ENCODE measurements at places on chromosomes 11 and 22.

DNA sequence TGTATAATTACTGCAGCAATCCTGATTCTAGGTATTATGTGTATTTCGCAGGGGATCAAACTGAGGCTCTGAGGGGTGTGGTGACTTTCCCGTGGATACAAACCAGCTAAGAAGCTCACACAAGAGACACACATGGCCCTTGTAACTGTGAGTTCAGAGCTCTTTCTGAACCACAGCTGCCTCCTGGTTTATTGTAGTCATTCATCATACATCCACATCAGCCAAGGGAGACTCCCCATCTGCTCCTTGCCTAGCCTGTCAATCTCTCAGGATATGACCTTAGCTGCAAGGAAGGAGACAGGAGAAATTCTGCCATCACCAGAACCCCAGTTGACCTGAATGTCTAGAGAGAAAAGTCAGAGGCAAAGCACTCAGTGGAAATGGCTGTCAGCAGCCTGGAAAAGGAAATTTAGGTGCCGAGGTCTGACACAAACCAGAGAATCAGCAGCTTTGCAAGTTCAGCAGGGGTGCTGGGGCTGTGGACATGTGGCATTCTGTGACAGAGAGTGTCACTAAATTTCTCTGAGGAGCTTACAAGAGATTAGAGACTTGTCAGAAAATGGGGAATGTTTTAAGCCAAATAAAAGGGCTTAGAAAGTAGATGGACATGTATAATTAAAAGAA lies 209.5 kb downstream of the AASDHPPT start:
- no peak for DNase-seq

GRCh38 chr22:45877036-45877380 lies 100.0 kb downstream of the WNT7B start:
- DNase-seq: no peak

- no peak for DNase-seq
These were observed 14.6 kb upstream of the MYRF start for GRCh38 chr11:61737636-61738386.

DNA sequence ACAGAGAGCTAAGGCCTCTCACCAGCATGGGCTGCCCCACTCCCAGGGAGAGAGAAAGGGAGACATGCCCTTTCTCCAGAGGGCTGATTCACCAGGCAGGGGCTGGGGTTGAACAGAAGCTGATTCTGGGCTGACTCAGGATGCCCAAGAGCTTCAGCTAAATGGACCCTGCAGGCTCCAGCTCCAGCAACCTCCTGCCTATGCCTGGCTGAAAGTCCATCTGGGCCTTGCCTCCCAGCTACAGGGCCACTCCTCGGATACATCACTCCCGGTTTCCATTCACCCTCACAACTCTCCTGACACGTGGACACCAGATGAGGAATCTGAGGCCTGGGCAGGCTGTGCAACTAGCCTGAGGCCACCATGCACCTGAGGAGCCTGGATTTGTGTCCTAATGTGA lies 215.5 kb downstream of the BUD13 start:
- DNase-seq: no peak

DNA sequence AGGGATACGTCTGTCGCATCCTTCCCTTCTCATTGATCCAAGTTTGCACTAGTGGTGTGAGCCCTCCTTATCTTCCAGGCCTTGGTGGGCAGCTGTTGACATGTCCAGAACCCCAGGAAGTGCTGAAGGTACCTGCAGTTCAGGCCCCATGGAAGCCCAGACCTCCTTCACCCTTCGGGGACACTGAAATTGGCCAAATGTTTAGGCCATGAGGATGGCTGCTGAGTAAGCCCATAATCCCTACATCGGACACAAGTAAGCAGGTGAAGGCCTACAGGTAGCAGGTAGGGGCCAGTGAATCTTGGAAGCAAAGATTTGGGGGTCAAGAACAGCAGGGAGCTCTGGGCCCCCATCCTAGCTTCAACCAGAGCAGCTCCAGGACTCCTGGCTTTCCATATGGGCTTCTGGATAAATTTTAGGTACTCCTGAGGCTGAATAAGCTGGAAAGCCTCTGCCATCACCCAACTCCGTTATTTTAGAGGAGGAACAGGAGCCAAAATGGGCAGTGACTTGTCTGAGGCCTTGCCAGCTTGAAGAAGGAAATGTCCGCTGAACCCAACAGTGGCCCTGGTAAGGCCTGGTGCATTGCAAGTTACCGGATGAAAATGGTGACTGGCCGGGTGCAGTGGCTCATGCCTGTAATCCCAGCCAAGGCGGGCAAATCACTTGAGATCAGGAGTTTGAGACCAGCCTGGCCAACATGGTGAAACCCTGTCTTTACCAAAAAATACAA lies 45.2 kb downstream of the MORC2 start:
- no peak for DNase-seq

DNA sequence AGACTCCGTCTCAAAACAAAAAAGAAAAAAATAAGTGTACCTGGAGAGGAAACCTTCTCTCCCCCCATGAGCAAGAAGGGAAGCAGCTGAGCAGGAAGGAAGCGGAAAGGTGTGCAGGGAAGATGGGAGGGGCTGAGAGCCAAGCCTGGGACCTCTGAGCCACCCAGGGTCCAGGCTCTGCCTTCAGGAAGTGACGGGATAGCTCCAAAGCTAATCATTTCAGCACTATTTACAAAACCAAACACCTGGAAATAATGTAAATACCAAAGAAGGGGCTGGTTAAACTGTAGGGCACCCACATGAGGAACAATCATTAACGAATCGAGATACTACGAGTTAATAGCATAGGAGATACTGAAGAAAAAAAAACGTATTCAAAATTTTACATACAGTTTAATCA lies 27.9 kb downstream of the ARRB1 start:
- no peak for DNase-seq

- no peak for DNase-seq
These were observed 156.8 kb downstream of the SPON1 start for GRCh38 chr11:14119357-14119756.

- no peak for DNase-seq
These were observed 12.2 kb downstream of the HPS5 start for GRCh38 chr11:18309691-18310090.

DNA sequence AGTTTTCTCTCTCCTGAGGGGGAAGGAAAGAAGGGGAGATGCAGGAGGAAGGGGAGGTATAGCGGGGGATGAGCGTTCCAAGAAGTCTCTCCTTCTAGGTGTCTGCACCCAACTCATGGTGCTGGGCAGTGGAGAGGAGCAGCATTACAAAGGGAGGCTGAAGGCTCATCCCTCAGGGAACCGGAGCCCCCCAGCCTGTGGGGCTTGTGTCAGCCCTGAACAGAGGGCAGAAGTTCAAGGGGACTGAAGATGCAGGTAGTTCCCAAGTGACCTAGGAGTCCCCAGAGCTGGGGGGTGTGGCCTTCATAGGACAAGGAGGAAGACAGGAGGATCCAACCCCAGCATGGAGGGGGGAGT lies 1.8 kb downstream of the C11orf68 start:
- no peak for DNase-seq
